Fibroblast of skin of back (primary cell): ENCODE measurements at places on chromosomes 2 and 18.

DNA sequence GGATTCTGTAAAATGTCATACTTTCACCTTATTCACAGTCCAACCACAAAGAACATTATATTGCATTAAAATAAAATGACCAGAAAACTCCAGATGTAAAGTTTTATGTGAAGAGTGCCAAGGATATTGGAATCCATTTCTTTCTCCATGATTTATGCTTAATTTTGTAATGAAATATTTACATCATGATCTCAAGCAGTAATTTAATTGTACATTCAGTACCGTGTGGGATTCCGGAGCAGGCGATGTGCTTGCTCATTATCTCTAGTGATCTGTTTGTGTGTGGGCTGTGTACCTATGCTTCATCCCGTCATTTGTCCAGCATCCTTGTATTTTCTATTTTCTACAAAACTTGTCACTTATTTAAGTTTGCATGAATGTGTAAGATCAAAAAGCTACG lies 415.9 kb upstream of the SLC8A1 start:
- DNase-seq, result no peak

DNA sequence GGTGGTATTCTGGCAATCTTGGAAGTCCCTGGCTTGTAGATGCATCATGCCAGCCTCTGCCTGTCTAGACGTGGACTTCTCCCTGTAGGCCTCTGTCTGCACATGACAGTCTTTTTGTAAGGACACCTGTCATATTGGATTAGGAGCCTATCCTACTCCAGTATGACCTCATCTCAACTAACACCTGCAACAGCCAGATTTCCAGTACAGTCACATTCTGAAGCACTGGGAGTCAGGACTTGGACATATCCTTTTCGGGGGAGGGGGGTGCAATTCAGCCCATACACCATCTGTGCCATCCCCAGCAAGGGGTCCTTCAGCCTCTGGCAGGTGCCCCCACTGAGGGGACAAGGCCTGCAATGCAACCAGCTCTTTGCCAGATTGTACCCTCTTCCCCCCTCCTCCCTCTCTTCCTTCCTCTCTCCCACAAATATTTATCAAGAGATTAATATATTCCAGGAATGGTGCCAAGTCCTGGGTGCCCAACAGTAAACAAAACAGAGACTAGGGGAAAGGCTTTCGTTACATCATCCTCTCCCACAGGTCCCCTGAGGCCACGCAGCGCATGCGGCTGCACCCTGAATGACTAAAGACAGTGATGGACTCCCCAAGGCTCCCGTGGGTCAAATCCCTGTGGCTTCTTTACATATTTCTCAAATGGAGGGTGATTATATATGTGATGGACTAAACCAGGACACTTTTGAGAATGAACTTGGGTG lies 20.5 kb upstream of the MYCN start:
- no peak for DNase-seq

DNA sequence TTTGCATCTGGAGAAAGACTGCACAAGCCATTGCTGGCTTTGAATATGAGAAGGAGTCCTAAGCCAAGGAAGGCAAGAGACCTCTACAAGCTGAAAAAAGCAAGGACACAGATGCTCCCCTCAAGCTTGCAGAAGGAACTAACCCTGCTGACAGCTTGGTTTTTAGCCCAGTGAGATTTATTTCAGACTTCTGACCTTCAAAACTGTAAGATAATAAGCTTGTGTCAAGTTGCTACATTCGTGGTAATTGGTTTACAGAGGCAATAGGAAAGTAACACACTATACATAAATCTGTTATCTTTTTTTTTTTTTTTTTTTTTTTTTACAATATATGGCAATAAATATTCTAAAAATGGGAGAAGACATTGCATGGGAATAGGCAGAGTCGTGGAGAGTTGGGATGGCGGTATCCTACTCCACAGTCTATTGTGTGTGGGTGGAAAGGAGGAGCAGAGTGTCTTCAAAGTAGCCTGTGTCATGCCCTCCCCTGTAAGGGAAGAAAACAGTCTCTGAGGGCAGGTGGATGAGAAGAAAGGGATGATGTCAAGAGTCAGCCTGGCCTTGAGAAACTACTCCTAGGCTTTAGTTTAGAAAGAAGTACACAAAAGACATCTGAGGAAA lies 196.9 kb downstream of the THSD7B start:
- DNase-seq, result no peak

DNA sequence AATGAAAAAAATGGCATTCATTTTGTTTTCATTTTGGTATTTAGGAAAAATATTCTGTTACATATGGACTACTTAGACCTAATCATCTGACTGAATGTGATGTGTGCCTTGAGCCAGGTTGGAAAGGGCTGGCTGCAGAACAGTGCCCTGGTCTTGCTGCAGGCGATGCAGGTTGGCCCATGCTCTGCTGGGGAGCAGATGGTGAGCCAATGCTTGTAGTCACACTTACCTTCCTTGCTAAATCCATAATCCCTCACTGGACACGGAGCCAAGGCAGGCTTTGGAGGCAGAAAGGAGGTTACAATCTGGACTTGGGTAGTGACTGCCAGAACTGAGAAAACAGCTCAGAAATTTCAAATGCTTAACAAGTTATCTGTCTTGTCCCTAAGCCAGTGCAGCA lies 228.7 kb downstream of the ARHGAP15 start:
- DNase-seq, result no peak

GRCh38 chr2:237723602-237724001 lies 75.0 kb upstream of the RBM44 start:
- peak; percentile 32 for DNase-seq

DNA sequence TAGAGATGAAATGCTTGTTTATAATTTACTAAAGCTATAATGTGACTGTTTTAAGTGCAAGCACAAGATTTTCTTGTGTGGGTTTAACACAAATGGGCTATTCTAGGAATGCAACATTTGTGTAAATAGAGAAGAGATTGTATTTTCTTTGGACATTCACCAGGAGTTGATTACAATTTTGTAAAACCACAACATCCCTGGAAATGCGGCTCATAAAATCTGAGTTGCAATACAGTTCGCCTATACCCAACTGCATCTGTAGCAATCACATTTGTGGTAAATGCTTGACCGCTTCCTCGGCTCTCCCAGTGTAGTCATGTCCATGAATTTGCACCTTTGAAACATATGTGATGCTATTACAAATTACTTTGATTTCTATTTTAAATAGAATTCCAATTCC lies 348.7 kb upstream of the CDH20 start:
- peak; percentile 67 for DNase-seq

DNA sequence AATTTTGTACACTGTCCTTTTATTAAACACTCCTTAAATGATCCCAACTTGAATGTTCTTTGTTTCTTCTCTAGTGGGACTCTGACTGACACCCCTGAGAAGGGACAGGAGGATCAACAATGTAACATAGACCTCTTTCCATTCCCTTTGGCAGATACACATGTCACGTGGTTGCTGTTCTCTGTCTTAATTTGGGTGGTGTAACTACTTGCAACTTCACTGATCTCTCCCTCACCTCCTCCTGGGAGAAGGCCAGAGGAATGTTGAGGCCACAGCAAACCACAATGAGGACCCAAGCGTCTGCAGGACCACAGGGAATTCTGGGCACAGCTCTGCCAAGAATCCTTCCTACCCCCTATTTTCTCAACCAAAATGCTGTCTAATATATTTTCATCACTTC lies 205.6 kb downstream of the RTP5 start:
- DNase-seq, result peak; percentile 80

DNA sequence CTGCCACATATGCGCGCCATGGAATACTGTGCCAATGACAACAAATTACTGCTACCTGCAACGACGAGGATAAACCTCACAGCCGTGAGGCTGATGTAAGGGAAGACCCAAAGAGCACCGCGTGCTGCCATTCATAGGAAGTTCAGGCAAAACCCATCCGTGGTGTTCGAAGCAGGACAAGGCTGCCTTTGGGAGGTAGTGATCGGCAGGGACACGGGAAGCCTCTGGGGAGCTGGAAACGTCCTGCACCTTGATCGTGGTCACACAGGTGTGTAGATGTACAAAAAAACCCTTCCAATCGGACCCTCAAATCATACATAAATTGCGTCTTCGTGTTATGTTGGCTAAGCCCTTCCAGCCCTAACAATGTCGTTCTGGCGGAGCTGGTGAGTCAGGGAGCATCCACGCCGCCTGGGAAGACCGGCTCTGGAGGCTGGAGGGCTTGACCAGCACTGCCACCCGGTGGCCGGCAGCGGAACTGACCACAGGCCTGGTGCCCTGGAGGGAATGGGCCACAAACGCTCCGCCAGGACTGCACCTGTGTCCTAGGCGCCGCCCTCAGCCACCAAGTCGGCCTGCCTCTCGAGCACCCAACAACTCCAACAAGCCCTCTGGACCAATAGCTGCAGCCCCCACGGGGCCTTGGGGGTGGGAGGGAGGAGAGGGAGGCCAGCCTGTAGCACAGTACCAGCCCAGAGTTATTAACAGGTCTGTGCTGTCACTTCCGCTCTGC lies 4.1 kb upstream of the NEURL3 start:
- peak; percentile 84 for DNase-seq

DNA sequence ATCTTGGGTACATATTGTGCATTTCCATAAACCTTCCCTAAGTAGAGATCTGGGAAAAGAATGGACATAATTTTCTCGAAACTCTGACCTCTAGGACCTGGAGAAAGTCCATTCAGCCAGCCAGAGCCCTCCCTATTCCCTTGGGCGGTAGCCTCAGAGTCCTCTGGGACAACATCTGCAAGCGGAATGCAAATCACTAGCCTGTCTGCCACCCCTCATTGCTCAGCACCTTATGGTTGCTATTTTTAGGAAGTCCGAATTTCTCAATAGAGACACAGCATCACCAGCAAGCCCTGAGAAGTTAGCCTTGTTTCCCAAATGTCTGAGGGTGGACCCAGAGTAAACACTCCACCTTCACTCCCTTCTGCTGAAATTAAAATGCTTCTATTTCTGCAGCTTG lies 17.6 kb upstream of the CD28 start:
- DNase-seq, result no peak

DNA sequence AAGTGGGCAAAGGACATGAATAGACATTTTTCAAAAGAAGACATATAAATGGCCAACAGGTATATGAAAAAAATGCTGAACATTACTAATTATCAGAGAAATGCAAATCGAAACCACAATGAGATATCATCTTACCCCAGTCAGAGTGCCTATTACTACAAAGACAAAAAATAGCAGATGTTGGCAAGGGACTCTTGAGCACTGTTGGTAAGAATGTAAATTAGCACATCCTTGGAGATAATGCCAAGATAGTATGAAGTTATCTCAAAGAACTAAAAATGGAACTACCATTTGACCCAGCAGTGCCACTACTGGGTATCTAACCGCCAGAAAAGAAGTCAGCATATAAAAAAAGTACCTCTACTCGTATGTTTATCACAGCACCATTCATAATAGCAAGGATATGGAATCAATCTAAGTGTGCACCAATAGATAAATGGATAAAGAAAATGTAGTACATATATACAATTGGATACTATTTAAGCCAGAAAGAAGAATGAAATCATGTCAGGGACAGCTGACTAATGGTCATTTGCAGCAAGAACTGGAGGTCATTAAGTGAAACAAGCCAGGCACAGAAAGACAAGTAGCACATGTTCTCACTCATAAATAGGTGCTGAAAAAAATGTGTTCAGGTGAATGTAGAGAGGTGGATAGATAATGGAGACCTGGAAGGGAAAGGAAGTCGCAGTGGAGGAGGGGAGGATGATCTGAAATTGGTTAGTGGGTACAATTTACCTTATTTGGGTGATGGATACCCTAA lies 141.7 kb upstream of the B3GNT2 start:
- DNase-seq, result no peak

DNA sequence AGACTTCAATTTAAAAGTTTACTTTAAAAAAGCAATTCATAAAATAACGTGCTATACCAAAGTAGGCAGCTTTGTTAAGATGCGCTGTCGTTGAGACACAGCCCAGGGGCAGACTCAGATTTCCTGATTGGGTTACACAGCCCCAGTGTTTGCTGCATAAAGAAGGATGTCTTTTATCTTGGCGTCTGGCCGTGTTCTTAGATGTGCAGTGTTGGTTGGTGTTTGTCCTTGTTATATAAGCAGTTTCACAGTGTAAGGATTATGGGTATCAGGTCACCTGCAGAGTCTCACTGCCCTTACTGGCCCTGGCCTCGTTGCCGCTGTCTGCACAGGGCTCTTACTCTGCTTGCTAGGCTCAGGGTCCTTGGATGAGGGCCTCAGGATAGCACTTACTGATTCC lies 108.5 kb downstream of the WDSUB1 start:
- DNase-seq, result no peak
